ENCODE measurements at places on chromosomes 16 and 17.

DNA sequence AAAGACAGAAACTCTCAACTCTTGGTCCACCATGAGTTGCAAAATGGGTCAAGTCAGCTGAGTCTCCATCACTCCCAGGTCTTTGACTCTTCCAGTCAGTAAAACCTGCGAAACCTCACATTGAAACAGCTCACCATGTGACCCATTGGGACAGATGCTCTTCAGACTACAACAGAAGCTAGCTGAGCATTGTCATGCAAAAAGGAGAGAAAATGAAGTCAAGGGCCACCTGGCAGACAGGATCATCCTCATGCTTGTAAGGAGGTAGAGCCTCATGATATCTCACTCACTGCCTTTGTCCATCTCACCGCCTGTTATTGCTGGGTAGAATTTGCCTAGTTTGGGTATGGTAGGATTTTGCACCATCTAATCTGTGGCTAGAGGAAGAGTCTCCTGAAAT lies 50.2 kb downstream of the MAF start:
- no peak for DNase-seq

DNA sequence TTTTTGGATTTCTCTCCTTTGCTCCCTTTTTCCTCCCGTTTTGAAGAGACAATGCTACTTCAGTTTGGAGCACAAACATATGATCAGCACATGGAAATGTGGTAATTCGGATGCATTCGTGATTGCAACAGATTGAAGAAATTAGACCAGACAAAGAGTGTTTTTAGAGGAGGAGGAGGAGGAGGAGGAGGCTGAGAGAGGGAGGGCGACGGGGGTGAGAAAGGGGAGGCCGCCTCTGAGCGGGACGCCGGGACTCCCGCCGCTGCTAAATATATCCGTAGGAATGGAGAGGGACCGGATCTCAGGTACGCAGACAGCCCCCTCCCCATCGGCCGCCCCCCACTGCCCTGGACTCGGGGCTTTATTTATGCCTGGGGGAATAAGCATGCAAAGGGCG lies 179.3 kb downstream of the SEC14L1 start:
- DNase-seq: no peak

GRCh38 chr16:67169642-67170167 lies 633 bp upstream of the NOL3 start:
- no peak for DNase-seq

GRCh38 chr17:82752371-82753200 lies 721 bp downstream of the TBCD start:
- no peak for DNase-seq

DNA sequence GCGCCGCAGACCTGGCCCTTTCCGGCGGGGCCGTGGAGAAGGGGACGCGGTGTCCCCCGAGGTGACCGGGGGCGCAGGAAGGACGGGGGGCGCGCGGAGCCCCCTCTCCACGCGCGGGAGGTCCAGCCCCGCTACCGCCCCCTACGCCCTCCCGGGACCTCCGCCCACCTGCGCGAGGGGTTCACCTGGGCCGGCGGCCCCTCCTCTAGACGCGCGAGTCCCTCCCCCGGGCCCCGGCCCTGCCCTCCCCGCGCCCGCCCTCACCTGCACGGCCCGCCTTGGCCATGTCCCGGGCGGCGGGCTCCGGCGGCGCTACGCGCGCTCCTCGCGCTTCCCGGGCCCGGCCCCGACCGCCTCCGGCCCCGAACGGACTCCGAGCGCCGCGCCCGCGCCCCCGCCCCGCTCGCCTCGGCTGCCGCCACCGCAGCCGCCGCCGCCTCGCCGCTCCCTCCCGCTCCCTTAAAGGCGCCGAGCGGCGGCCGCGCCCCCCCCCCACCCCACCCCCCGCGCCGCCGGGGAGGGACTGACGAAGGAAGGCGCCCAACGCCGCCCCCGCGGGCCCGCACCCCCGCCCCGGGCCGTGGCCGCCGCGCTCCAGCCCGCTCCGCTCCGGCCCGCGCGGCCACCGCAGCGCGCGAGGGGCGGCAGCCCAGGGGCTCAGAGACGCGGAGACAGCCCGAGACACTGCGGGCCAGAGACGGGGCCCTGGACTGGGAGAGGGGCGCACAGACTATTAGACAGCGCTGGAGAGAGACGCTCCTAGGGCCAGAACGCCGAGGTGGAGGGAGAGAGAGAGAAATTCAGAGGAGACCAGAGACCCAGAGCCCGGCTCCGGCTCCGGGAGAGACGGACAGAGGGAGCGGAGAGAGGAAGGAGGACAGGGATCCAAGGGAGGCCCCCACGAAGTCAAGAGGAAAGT lies at the start of gene PITPNM3:
Gene PITPNM3, minus strand, starts transcription at position 435 of the 919 bp plus-strand sequence. Its CDS starts 149 bp downstream, at position 286.
- no peak for DNase-seq
